ENCODE measurements at places on chromosomes 11 and 22.

- no peak for DNase-seq
Observed at GRCh38 chr11:83721263-83721662, 435.1 kb upstream of the CCDC90B start.

DNA sequence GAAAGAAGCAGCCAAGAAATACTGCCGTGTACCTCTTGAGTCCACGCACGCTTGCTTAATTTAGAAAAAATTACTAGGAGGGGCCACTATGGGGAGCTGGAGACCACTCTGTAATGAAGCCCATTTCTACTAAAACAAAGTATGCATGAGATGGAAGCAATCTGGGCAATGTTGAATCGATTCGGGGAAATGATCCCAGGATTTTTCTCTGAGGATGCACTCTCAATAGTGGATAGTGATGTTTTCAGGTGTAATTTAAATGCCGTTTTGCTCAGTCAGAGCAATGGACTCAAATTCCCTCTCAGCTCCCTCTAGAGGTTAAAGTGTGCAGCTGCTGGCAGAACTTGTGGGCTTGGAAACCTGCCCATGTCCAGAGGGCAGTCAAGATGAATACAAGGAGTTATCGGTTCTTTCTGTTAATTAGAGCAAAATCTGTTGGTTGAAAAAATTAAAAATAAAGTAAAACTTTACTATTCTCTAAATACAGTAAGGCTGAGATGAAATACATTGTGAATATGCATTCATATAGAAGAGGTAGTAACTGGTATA, 64.1 kb downstream of the ME3 start:
- DNase-seq: peak; percentile 61

- no peak for DNase-seq
Observed at GRCh38 chr11:65870706-65871681, 1.6 kb downstream of the EFEMP2 start.

DNA sequence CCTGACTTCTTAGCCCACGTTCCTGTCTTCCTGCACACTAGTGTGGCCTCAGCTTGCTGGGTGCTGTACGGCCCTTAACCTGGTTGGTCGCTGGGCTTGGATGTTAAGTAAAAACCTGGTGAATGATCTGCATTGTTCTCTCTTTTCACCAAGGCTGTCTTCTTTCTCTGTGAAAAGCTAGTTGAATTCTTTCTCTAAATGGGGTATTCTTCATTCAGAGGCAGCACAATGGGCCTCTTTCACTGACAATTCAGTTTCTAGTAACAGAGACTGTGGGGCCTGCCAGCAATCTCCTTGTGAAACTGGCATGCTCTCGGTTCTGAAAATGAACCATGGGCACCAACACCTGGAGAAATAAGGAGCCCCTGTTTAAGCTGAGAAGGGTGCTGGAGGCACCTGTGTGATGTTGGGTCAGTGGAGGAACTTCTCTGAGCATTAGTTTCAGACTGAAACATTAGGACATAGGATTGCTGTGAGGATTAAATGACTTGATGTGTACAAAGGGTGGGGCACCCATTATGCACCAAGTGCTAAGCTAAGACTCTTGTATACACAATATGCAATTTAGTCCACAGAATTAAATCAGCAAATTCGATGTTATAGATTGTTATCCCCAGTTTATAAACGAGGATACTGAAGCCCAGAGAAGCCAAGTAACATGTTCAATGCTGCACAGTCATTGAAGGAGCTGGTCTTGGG, 33.1 kb upstream of the ELF5 start:
- DNase-seq: no peak

DNA sequence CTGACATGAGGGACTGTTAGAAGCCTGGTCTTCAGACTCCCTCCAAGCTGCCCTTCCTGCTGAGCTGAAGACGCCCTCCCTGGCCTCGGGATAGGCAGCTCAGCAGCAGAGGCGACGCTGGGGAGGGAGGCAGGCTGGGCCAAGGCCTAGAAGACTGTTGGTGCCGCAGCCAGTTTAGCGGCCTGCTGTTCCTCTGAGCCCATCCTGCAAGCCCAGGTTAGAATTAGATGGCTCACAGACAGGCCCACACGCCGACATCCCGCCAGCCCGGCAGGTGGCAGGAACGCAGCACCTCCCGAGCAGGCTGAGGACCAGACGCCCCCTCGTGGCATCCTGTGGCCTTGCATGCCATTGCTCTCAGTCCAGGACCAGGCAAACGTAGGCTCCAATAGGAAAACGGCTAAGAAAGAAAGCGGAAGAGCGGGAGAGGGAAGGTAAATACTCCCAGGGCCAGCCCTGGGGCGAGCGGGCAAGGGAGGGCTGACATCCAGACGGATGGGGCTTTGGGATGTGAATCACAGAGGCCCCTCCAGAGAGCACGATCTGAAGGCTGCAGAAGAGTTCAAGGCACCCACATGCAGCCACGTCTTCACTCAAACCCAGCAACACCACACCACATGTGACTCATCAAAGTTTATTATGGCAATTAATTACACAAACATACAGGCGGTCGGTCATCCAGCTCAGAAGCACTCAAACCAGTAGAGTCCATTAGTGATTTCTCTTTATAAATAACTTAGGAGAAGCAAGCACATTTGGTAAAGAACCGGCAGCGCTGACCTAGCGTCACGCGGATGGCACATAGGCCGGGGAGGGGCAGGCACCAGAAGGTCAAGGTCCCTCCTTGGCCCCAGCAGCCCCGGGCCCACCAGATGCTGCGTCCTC, 27.6 kb downstream of the CD5 start:
- DNase-seq: peak; percentile 90

DNA sequence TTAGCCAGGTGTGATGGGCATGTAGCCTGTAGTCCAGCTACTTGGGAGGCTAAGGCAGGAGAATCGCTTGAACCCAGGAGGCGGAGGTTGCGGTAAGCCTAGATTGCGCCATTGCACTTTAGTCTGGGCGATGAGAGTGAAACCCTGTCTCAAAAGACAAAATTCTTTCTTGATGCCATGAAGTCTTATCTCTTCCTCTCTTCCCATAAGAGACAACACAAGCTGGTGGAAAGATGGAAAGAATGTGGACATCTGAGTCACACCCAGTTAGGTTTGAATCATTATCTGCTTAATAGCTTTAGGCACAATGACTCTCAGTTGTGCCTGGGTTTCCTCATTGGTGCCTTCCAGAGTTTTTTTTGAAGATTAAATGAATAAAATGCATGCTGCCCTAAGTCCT, 35.3 kb downstream of the KREMEN1 start:
- peak; percentile 70 for DNase-seq

DNA sequence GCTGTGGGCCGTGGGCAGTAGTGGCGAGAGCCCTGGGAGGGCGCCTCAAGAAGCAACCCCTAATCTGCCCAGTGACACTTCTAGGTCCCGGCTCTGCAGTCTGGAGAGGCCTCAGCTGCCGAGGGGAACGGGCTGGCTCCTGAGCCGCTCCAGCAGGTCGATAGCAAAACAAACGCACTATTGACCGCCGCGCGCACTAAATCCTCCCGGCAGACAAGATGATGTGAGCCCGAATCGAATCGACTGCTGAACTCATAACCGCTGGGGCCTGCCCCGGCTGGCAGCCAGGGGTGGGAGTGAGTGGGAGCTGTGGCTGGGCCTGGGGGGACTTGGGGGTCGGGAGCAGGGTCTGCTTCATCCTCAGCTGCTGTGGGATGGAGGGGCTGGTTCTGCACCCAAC, 36.1 kb downstream of the FLRT1 start:
- DNase-seq: no peak

GRCh38 chr22:47457021-47457420, 694.6 kb downstream of the TBC1D22A start:
- no peak for DNase-seq

DNA sequence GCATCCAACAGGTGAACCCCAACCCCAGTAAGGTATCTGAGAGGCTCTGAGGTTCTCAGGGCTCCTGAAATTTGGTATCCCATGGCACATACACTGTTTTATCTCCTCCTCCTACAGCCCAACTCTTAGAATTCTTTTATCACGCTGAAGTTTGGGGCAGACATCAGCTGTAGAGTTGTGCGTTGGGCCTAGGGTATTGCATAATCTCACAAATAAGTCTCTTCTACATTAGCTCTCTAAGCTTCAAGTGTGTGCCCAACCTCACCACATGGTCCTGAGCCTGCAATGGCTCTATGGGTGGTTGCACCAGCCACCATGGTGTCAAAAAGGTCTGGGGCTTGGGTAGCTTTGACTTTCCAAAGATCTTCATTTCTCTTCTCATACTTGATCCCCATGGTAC, 603.0 kb downstream of the BUD13 start:
- DNase-seq: no peak

DNA sequence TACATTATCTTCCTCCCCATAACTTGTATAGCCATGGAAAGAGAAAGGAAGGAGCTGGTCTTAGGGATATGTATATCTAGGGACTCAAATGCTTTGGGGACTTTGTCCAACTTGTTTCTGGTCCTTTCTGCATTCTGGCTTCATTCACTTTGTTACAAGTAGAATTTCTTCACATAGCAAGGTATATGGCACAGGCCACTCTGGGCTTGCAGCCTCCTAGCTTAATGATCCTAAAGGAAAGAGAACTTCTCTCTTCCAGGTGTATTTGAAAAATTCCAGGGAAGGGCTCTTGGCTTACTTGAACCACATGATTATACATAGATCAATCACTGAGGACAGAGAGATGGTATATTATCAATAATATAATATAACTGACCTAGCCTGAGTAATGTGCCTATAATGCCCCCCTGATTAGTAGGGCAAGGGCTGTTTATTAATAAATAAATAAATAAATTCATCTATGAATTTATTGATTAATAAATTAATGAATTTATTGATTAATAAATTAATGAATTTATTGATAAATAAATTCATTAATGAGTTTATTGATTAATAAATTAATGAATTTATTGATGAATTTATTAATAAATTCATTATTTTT, 48.2 kb upstream of the CEP295 start:
- DNase-seq: no peak

- peak; percentile 39 for DNase-seq
Observed at GRCh38 chr11:117107701-117108590, 9.7 kb upstream of the SIK3 start.

Measured in cardiac muscle cell (in vitro differentiated cells and primary cell).